G401 (cell line): ENCODE measurements at places on chromosomes 7 and 10. TPM values are rescaled to one million over a fixed set of nuclear protein-coding genes. Genes with fewer than 3 reads are reported as not detected.

The LUC7L2 gene
- total RNA-seq = 53.2 and 71.8 TPM in 2 replicates

The GPR158 gene
- not detected in 2 replicates for total RNA-seq

The TRPV5 gene
- total RNA-seq = not detected in 2 replicates

The SPRN gene
- not detected in 2 replicates for total RNA-seq

The C10orf67 gene
- total RNA-seq = not detected in 2 replicates

The MARVELD1 gene
- 35.0 and 61.1 TPM in 2 replicates for total RNA-seq

The SCD gene
- total RNA-seq = 464 and 607 TPM in 2 replicates

The SYNPO2L gene
- total RNA-seq = not detected in 2 replicates

The ITIH5 gene
- total RNA-seq = 3.0 TPM in 1 of 2 replicates, not detected in the other
